ENCODE measurements at places on chromosomes 16 and 17.
A peak's percentile ranks its signal among the peaks of the same experiment; 100 is the strongest.

DNA sequence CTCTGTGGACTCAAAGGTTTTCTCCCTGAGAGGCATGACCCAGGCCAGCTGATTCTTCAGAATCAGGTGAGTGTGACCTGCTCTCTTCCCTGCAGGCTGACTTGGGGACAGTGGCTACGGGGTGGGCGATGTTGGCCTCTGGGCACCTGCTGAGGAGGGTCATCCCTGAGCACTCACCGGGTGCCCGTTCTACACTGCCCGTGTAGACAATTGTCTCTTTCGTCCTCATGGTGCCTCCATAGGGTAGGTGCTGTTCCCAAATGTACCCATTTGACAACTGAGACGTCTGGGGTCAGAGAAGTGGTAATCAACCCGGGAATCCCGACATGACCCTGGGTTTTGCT, 74.8 kb downstream of the GOSR1 start:
- no peak for DNase-seq

- DNase-seq, result no peak
These were observed 10.4 kb downstream of the SULT1A2 start for GRCh38 chr16:28586466-28586865.

DNA sequence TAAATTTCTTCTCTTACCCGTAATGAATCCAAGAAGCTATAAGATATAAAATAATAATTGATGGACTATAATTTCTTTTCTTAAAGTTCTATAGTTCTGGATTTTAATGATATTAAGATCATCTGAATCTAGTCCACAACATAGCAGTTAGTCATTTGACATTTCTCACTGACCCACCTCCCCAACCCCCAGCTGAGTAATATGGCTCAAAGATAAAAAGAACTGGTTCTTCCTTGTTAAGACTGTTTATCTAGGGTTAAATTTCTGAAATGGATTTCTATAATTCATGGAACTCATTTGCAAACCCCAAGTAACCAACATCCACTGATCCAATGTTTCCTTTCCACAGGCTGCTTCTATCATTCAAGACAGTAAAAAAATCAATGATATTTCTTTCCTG, 133.9 kb upstream of the SOX9 start:
- DNase-seq, result no peak

- DNase-seq, result no peak
These were observed 54.8 kb downstream of the PSMD12 start for GRCh38 chr17:67311575-67311974.

GRCh38 chr17:45646288-45646988, 137.7 kb upstream of the CRHR1 start:
- no peak for DNase-seq

- DNase-seq, result no peak
These were observed 80.5 kb upstream of the CLEC18B start for GRCh38 chr16:74501484-74502478.

GRCh38 chr16:60636117-60636516, 1400.1 kb downstream of the CDH8 start:
- DNase-seq, result no peak

DNA sequence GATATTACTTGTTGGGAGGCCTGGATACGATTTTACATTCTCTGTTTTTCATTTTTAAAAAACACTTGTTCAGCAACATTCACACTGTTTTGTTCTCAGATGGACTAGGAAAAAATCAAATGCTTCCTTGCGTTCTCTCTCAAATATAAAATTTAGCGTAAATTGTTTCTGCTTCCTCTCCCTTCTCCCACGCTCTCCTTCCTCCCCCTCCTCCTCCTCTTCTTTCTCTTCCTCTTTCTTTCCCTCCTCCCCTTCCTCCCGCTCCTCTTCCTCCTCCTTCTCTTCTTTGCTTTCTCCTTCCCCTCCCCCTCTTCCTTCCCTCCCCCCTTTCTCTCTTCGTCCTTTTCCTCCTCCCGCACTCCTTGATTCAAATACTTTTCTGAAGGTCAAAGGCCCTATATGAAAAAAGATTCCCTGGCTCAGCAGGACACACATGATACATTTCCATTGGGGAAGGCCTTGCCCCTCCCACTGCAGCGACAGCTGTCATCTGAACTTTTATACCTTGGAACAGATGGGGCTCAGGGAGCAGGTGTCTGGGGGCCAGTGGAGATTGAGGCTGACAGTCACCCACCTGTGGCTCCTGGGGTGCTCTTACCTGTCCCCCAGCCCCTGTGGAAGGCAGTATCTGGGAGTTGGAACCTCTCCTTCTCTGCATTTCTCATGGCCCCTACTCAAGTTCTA, 99.4 kb upstream of the SDK2 start:
- peak; percentile 41 for DNase-seq

DNA sequence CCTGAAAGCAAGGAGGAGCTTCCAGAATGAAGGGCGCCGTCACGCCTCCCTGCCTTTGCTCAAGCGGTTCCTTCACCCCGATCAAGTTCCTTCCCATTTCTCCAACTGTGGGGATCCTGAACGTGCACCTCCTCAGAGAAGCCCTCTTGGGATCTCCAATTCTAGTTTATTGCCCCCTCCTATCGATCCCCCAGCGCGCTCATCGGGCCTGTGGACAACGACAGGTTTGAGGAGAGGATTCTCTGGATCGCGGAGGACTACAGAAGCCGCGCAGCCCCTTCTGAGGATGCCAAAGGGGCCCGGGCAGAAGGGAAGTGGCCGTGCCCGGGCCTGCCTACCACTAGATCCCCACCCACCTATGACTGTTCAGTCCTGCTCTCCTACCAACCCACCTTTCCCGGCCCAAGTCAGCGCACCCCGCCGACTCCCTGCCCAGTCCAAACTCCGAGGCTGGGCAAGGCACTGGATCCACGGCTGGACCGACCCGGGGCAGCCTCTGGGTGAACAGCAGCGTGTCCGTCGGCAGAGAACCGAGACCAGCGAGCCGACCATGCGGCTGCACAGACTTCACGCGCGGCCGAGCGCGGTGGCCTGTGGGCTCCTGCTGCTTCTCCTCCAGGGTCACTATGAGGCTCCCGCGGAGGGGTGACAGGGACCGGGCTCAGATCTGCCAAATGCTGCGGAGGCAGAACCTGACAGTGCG, 12.8 kb upstream of the CES3 start:
- DNase-seq, result peak; percentile 46

DNA sequence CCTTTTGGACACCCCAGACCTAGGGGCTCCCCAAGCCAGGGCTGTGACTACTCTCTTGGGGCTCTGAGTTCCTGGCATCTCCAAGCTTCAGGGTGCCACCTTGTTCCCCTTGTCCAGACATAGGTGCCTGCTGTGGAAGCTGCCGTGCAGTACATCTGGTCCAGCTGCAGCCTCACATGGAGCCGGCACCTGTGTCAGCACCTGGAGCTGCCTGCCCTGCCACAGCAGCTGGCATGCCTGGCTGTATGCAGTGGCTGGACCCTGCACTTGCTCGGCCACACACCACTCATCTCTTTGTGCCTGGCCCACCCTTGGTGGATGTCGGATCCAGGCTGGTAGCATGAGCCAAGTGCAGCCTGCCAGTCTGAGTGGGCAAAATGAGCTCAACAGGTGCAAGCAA, 775.8 kb downstream of the CDH11 start:
- DNase-seq, result no peak

GRCh38 chr17:51855806-51856205, 302.7 kb downstream of the CA10 start:
- peak; percentile 51 for DNase-seq

GRCh38 chr16:81140930-81141780, 45.0 kb upstream of the GCSH start:
- peak; percentile 22 for DNase-seq

GRCh38 chr17:19619705-19620325, 28.7 kb upstream of the ALDH3A2 start:
- no peak for DNase-seq

DNA sequence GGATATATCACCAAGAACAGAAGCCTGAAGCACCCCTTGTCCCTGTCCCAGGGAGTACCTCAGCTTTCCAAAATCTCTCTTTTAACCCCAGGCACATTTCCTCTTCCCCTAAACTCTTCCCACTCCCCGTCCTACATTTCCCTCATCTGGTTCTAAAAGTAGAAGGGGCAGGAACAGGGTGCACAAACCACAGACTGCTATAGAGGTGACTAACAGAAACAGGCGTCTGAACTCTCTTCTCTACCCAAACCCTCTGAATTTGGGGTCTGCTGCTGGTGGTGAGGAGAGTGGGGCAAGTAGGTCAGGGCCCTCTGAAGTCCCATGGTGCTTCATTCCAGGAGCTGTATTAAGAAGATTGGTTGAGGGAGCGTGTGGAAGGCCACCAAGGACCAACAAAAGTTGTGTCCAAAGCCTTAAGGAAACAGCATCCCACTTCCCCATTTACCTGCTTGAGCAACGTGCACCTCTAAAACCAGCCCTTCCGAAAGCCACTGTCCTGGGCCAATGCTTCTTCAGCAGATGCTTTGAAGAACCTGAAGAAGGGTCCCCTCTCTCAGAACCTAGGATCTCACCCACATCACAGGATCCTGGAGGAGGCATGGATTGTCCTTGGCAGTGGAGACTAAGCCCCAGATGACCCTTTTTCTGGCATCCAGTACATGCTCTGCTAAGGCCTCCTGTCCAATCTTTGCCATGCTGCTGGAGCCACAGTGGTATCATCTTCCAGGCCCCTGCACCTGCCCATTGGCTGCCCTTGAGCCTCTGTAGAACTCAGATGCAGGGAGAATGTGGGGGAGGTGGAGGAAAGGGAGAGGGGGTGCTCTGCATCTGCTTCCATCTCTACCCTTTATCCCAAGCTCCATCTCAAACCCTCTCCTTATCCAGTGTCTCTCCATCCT, 5.7 kb upstream of the NR1D1 start:
- DNase-seq, result no peak

GRCh38 chr17:5661491-5662125, 77.3 kb upstream of the NLRP1 start:
- peak; percentile 18 for DNase-seq

GRCh38 chr17:8332688-8333087, 7.0 kb upstream of the ODF4 start:
- peak; percentile 71 for DNase-seq

- DNase-seq, result peak; percentile 66
These were observed 832 bp upstream of the ADAP2 start for GRCh38 chr17:30920683-30921543.

GRCh38 chr17:27360507-27360906, 66.6 kb downstream of the WSB1 start:
- DNase-seq, result no peak

DNA sequence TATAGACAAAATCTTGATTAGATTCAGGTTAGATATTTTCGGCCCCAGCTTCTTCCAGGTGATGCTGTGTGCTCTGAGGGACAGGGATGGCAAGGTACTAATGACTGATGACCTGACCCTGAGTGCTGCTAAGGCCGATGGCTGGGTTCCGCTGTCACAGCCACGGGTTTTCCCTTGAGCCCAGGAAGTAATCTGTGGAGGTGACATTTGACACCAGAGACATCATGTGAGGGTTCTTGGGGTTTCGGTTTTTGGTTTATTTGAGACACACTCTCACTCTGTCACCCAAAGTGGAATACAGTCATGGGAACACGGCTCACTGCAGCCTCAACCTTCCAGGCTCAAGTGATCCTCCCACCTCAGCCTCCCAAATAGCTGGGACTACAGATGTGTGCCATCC, 9.8 kb downstream of the OTOP3 start:
- DNase-seq, result no peak

DNA sequence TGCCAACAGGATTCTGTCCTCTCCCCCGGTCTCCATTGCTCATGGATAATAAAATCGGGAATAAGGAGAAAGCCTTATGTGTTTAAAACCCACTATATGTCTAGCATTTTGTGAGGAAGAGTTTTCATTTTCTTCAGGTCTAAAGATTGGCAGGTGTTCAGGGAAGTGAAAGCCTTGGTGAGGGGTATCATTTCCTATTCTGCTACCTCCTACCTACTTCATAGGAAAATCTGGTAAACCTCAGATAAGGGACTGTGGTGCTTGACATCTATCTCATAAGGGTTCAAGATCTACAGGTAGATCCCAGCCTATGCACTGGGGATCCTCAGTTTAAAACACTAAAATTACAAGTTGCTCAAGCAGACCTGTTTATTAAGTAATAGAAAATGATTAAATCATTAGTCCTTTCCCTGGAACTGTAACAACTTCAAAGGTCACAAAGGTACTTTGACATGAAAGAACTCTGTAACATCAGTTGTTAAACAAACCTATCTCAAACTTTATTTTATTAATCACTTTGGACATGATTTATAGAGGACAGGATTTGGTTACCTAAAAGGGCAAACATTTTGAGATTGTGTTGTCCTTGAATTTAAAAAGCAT, 6.5 kb downstream of the MOSMO start:
- no peak for DNase-seq

DNA sequence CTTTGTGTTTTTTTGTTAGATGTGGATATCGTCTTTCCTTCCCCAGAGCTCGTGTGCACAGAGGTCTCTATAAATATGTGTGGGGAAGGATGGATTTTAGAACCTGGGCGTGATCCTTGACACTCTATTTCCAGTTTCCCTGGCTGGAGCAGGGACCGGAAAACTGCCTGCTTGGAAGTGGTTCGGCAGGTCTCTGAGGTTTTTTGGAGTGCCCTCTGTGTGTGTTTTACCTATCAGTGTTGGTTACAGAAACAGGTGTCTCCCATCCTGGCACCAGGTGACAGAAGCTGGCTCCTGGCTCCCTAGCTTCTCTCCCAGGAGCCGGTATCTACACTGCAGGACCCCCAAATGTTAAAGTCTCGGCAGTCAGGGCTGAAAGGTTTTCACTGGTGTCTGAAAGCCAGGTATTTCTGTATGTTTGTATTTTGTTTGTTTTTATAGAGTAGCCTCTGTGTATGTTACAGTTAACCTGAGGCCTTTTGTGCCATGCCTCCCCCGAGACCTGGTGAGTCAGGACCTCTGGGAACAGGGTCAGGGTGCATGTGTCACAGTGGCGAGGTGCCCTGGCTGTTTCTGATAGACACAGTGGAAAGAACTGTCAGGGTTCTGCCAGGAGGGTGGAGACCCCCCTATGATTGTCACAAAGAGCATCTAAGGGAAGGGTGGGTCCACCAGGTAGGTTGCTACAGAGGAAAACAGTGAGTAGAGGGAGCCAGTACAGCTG, 31.3 kb downstream of the ZC3H18 start:
- no peak for DNase-seq

GRCh38 chr16:15765880-15766279, 90.9 kb downstream of the MYH11 start:
- peak; percentile 66 for DNase-seq

- DNase-seq, result peak; percentile 64
These were observed 112.0 kb downstream of the LITAF start for GRCh38 chr16:11474617-11475291.

Measured in DMS53 (cell line).